GM04504 (cell line): ENCODE measurements at places on chromosomes 7 and 10.

DNA sequence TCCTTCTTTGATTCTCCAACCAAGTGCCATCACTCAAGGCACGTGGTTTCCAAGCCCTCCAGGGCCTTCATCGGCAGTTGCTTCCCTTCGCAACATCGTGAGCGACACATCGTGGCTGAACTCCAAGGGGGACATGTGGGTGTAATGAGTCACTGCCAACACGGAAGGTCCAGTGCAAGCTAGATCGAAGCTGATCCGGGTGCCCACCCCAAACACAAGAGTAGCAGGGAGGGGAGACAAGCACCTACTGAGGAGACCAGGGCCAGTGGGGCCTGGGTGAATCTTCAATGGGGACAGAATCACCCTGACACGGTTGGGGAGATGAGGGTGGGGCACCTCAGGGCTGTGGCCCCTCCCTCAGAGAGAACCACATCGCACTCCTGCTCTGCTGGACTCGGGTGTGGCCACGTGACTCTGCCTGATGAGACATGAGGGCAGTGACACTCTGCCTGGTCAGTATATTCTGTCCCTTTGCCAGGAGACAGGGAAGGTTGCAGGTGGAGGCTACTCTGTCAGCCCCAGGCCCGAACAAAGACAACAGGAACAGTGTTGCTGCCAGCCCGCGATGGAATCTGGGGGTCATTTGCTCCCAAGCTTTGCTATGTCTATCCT lies 36.8 kb upstream of the HSPA12A start:
- DNase-seq, result no peak

DNA sequence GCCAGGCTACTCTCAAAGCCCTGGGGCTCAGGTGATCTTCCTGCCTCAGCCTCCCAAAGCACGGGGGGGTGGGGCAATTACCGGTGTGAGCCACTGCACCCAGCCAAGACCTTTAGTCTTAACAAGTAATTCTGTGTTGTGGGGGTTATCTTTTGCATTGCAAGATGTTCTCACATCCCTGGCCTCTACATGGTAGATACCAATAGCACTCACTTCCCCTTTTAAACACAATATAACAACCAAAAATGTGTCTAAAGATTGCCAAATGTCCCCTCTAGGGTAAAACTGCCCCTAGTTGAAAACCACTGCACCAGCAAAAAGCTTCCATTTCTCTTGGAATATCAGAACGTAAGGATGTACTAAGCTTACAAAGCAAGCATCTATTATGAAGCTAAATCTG lies 225.0 kb downstream of the CTNNA3 start:
- no peak for DNase-seq

- DNase-seq, result no peak
Observed at GRCh38 chr10:95474228-95475002, 86.8 kb downstream of the SORBS1 start.

- DNase-seq, result no peak
Observed at GRCh38 chr7:96273716-96274115, 48.2 kb downstream of the SLC25A13 start.

DNA sequence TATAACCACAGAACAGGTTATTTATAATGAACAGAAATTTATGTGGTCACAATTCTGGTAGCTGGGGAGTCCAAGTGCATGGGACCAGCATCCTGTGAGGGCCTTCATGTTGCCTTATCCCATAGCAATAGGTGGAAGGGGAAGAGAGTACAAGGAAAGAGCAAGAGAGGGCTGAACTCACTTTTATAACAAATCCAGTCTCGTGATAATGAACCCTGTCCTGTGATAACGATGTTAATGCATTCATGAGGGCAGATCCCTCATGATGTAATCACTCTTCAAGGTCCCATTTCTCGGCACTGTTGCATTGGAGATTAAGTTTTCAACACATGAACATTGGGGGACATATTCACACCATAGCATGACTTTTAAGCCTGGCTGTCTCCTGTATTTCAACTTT lies 27.4 kb upstream of the CCDC7 start:
- no peak for DNase-seq

DNA sequence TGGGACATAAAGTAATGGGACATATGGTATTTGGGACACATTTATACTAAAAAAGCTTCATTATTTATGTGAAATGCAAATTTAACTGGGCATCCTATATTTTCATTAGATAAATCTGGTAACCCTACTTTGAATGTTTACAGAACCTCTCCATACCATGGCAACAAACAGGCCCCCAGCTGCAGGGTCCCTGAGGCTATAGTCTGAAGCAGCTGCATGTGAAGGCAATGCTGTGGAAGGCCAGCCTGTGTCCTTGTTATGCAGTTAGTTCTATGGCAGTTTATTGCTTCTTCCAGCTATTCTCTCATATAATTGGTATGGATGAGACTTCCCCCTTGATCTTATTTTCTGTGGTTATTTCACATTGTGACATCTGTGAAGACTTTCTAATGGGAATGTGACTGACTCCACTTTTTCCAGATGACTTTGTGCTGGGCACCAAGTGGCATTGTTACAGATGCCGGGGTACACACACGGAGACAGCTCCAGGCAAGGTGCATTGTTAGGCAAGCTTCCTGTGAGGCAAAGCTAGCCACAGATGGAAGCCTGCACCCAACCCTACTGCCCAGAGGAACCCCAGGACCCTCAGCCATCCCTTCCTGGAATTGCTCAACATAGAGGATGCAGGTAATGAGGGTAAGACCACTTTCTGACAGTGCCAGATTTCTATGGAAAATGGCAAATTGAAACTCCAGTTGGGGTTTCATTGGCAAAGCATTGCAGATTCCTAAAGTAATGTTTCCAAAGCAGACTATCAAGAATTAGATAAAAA lies 49.5 kb upstream of the ADAM12 start:
- DNase-seq, result no peak
